NCI-H446 (cell line): ENCODE measurements at places on chromosomes 7 and 10.

GRCh38 chr7:80656029-80656428 lies 17.6 kb downstream of the CD36 start:
- no peak for DNase-seq

DNA sequence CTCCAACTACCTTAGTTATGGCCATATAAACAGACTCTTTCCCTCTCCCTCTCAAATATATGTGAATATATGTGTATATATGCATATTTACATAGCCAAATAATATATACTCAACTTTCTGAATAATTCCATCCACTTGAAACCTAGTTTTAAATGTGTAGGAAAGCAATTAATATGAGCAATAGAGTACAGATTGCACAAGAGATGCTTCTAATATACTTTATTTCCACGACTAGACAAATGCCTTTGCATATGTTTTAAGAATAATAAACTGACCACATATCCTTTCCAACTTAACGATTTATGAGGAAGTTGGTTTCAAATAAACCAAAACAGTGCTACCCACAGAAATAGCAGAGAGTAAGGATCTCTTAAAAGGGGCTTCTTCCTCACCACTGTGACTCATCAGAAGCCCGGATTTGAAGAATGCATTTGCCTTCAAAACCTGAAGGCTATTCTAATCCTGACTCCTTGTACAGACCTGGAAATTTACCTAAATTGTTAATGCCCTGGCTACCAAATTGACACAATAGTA lies 266.3 kb downstream of the AHR start:
- DNase-seq: no peak

DNA sequence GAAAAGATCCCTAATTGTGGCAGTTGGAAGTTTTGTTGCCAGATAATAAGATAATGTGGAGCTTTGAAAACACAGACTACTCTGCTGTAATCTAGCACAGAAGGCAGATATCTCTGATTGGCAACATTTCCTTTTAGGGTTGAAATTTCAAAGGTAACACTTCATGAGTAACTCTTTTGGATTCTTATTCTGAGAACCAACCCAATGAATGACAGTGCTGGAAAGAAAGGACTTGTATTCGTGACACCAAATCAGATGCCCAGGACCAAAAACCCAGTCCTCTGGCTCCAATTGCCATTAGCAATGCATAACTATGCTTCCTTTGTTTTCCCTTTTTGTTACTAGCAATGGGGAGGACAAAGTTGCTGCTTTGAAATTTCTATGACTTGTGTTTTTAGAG lies 41.0 kb upstream of the ELMO1 start:
- no peak for DNase-seq

DNA sequence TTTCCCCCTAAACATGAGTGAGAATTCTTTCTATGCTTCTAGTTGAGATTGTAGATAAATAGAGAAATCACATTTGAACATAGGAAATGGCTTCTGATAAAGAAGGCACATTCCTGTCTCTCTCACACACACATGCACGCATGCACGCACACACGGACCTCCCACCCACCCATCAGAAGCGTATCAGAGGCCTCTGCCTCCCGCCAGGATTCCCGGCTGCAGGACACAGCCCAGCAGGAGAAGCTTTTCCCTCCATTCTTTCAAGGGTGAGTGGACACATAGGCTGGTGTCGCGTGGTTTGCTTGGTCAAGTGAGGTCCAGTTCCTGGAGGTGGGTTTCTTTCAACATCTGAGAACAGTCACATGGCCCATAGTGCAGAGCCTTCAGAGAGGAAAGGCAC lies 34.2 kb downstream of the KLF6 start:
- DNase-seq: no peak
